ENCODE measurements at places on chromosomes 13 and 19.

- no peak for DNase-seq
These were observed 150.0 kb downstream of the KCTD15 start for GRCh38 chr19:33946535-33947264.

DNA sequence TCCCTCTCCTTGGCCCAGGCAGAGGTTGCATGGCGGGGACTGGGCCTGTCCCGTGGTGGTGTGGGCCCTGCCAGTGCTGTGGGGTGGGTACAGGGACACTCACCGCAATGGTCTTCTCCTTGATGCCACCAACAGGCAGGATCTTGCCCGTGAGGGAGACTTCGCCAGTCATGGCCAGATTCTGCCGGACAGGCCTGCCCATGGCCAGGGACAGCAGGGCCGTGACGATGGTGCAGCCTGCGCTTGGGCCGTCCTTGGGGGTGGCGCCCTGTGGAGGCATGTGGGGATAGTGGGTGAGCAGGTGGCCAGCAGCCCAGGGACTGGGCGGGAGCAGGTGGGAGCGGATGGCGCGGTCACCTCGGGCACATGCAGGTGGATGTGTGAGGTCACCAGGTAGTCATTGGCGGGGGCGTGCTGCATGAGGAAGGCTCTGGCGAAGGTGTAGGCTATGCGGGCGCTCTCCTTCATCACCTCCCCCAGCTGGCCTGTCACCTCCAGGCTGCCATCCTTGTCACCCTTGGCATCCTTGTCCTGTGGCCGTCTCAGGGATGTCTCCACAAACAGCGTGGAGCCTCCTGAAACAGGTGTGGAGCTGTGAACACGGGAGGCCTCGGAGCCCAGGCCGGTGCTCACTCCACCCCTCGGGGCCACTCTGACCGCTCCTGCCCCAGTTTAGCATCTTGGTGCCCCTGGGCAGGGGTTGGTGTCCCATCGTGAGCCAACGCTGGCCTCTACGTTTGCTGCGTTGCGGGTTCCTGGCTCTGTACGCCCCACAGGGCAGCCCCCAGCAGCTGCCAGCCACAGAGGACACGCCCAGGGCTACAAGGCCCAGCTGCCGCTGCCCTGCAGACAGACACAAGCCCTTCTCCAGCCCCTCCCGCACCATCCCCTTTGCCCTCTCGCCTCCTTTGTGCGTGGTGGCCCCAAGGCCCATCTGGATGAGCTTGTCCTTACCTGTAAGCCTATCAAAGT lies 3.4 kb downstream of the RPL36 start:
- no peak for DNase-seq

DNA sequence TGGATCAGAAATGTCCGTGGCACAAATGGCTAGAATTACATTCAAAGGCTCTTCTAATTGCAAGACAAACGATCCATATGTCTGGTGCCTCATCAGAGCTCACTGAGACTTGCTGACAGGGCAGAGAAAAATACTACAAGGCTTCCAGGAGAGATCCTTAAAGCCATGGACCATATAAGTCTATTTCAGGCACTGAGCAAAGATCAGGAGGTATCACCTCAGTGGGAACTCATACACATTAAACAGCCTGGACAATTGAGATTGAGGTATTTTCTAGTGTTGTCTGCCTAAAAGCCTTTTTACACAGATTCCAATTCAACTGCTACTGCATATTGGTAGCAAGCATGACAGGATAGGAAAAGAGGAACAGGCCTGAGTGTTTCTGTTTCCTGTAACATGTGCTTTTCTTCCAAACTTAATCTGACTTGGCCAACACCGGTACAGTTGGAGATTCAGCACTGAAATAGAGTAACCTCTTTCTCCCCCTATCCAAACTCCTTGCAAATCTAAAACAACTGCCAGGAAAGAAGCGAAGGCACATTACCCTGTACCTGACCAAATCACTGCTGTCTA lies 65.9 kb downstream of the SERP2 start:
- no peak for DNase-seq

DNA sequence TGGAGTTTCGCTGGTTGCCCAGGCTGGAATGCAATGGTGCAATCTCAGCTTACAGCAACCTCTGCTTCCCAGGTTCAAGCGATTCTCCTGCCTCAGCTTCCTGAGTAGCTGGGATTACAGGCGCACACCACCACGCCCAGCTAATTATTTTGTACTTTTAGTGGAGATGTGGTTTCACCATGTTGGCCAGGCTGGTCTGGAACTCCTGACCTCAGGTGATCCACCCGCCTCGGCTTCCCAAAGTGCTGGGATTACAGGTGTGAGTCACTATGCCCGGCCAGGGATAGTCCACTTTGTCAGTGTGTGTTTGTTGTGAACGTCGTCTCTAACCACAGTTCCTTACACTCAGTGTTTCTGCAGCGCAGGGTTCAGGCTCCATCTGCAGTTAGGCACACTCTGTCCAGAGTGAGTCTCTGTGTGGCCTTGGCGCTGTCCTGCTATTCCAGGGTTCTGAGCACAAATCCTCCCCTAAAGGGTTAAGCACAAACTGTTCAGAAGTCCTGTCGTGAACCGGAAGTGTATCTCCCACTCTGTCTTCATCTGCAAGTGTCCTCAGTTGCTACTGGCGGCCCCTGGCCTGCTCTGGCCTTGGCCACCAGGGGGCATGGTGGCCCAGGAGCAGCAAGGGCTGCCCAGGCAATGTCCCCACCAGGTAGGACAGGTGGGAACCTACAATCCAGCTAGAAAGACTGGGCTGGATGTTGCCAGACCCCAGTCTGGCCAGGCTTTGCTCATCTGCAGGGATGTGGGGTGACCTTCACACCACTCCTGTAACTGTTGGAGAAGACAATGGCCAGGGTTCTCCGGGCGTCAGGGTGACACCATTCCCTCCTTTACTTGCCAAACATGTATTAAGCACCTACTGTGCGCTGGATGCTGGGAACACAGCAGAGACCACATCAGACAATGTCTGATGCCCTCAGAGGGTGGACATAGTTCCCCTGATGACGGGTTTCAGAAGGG lies 38.8 kb upstream of the GATAD2A start:
- DNase-seq: peak; percentile 80

GRCh38 chr13:101205408-101205807 lies 210.9 kb downstream of the NALCN start:
- no peak for DNase-seq

DNA sequence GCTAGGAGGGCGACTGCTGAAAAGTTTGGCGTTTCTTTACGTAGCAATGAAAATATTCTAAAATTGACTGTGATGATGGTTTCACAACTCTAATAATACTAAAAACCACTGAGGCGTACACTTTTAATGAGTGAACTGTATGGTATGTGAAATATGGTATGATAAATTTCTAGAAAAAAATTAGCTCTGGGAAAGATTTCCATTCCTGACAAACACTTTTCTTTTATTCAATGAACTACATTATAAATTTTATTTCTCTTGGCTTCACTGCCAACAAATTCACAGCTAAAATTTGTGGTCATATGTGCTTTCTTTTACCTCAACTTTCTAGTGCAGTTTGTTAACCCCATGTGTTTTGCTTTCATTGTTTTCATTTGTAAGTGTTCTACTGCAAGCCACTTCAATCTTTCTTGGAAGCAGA lies 11.1 kb downstream of the ZC3H13 start:
- no peak for DNase-seq

DNA sequence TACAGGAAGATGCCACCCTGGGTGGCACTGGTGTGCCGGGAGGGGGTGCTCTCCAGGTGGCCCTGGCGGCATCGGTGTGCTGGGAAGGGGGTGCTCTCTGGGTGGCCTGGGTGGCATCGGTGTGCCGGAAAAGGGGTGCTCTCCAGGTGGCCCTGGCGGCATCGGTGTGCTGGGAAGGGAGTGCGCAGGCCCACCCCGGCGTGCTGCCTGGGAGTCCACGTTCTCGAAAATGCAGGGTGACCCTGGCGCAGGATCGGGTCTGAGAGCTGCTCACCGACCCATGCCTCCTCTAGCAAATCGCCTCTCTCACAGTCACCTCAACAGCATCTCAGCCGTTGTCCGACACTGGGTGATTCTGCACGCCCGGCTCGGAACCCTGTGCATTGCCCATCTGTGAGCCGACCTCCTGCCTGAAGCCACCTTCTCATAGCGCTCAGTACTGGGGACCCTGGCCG lies 36.4 kb downstream of the RASA3 start:
- no peak for DNase-seq

DNA sequence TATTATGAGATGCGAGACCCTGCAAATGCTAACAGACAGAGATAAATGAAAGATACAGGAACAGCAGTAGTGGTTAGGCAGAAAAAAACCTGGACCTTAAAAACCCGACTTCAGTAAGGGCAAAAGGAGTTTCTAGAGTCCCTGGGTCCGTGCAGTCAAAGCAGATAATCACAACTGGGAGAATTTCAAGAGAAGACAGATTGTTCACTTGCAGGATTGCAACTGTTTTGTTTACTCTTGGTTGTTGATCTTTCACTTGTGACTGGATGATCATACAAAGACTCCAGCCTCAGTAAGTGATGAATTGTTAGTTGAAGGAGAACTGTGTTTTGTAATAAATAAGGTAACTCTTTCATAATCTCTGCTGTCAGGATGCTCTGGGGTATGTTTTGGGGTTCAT lies 135.1 kb downstream of the GPC6 start:
- DNase-seq: no peak

DNA sequence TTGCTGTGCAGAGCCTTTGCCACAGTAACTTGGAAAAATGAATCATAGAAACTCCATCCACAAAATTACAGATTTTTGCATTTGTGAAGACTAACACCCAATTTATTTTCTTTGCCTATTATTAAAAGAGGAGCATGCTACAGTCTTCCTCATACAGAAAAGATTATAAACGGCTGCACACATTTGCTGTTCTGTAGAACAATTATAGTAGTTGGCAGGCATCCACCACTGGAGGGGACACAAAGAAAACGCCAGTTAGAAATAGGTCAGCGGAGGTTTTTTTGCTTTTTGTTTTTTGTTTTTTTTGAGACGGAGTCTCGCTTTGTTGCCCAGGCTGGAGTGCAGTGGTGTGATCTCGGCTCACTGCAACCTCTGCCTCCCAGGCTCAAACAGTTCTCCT lies 51.6 kb downstream of the SACS start:
- DNase-seq: no peak

GRCh38 chr13:27968316-27969081 lies 616 bp downstream of the CDX2 start:
- DNase-seq: no peak

- DNase-seq: no peak
These were observed 133.7 kb downstream of the RAP2A start for GRCh38 chr13:97567510-97568243.

DNA sequence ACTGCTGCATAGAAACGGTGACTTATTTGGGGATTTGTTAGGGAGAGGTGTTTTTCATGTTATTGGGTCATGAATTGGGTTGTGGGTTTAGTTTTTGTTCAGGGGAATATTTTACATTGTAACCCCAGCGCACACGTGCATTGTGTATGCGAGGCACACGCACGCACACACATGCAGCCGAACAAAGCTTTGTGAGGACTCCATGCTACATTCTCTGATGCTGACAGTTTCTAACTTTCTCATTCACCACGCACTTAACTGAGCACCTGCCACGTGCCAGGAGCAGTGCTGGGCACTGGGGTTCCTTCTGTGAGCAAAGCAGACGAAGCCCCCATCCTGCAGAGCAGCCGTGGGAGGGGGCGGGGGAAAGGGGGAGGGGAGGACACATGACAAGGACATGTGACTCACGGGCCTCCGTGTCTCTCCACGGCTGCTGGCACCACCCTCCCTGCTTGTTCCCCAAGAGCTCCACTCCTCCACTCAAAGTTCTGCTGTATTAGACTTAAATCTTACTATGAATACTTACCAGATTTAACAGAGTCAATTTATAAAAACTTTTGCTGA lies 55.6 kb downstream of the SLC7A9 start:
- peak; percentile 41 for DNase-seq

DNA sequence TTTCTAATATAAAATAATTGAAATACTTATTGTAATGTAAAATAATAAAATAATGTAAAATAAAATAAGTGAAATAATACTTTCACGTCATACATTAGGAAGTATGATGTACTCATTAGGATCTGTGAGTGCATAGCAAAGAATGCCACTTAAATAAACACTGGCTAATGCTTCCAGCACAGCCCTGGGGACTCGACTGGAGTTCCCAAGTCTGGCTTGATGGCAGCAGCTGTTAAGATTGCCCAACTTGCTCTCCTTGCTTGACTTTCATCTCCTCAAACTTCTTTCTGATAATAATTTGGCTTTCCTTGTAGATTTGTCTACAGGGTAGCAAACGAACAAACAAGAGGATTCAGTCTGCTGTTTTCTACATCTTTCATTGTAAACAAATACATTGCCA lies 191.9 kb downstream of the COG6 start:
- DNase-seq: no peak

DNA sequence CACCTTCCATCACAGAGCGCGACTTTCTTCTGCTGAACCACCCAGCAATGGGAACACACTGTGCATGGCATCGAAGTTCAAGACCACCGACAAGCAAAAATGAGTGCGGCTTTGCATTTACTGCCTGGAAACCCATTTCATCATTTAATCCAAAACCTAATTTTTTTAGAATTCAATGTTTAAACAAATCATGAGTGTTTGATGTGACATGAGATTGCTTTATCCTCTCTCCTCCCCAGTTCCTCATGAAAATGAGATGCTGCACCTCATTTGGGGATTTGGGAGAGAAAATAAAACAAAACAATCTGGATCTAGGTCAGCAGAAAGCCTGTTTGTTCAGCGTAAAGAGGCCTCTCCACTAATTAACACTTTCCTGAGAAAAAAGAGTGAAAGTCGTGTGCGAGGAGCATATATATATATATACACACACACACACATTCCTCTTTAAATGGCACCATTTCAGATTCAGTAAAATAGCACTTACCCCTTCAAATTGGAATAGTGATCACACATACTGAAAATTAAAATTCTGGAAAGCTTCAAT lies 126.2 kb downstream of the DCT start:
- DNase-seq: no peak

DNA sequence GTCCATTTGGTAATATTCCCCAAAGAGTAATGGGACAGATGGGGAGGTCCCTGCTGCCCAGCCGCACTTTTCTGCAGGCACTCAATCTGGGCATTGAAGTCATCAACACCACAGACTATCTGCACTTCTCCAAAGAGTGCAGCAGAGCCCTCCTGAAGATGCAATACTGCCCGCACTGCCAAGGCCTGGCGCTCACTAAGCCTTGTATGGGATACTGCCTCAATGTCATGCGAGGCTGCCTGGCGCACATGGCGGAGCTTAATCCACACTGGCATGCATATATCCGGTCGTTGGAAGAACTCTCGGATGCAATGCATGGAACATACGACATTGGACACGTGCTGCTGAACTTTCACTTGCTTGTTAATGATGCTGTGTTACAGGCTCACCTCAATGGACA lies 295.0 kb downstream of the GPC5 start:
- no peak for DNase-seq

DNA sequence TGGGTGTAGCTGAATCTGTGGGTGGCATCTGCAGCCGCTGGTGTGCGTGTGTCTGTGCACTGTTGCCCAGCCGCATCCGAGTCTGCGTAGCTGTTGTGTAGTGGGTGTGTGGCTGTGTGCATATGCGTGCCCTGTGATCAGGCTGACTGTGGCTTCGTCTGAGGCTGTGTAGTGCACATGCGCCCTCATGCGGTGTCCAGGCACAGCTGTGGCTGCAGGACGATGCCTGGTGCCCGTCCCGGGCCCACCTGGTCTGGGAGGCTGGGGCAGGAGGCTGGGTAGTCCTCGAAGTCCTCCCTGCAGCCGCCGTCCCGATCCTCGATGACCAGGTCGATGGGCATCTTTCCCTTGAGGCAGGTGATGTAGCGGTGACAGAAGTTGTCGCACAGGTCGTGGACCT lies 4.9 kb downstream of the MEIS3 start:
- DNase-seq: no peak

Measured in CD4-positive, alpha-beta T cell treated with Interleukin-17A for 4 hours (primary cell).